ENCODE measurements at places on chromosomes 2 and 18.

DNA sequence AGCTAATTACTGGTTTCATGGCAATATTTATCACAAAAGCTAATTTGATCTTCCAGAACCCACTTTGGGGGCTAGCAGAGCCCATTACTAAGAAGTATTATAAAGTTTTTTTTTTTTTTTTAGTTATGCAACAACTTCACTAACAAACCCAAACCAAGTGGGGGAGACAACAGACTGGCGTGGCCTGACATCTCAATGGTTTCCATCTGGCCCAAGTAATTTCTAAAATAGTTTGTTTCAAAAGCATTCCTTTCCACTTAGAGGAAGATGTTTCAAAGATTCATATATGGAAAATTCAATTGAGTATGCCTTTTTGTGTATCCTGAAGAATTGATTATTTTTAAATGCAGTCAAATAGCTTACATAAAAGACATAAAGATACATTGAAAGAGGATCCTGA, 367.1 kb downstream of the HRH4 start:
- no peak for DNase-seq

GRCh38 chr2:30453498-30453897, 6.5 kb downstream of the LCLAT1 start:
- no peak for DNase-seq

DNA sequence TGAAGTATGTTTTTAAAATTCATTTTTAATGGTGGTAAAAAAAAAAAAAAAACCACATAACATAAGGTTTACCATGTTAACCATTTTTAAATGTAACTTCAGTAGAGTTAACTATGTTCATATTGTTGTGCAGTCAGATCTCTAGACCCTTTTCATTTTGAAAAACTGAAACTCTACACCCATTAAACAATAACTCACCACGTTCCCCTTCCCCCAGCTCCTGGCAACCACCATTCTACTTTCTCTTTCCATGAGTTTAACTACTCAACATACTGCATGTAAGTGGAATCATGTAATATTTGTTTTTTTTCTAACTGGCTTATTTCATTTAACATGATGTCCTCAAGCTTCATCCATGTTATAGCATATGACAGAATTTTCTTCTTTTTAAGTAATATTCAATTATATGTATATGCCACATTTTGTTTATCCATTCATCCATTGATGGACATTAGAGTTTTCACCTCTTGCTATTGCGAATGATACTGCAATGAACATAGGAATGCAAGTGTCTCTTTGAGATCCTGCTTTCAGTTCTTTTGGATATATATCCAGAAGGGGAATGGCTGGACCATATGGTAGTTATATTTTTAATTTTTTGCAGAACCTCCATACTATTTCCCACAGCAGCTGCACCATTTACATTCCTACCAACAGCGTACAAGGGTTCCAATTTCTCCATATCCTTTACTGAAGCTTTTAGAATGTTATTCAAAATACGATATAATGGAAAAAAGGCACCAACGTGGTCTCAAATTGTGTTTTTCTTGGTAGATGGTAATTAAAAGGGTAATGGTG, 91.0 kb downstream of the SPTBN1 start:
- DNase-seq = no peak

GRCh38 chr2:69428981-69429380, 8.3 kb downstream of the NFU1 start:
- no peak for DNase-seq

DNA sequence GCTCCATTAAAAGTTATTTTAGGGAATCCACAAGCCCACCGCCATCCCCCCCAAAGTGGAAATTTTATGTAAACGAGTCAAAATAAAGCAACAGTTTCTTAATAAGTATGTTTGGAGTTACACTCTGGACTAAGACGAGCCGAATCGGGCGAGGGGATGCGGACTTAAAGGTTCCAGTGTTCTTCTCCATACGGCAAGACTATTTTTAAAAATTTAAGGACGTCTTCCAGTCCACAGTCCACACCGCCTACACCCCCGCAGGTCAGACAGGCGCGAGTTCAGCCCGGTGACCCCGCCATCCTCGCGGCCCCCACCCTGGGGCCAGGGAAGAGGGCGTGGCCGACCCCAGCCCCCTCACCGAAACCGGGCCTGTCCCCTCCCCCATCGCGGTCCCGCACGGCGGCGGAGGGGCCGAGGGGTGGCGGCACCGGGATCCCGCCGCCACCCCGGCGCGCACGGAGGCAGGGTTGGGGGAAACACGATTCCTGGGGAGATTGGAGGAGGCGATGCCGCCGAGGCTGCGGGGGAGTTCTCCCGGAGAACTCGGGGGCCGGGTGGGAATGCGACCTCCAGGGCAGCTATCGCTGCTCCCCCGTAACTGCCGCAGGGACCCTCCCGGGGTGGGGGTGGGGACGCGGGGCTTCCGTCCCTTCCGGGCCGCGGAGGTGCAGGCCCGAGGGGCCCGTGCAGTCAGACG, 24.5 kb upstream of the SMAD7 start:
- no peak for DNase-seq

DNA sequence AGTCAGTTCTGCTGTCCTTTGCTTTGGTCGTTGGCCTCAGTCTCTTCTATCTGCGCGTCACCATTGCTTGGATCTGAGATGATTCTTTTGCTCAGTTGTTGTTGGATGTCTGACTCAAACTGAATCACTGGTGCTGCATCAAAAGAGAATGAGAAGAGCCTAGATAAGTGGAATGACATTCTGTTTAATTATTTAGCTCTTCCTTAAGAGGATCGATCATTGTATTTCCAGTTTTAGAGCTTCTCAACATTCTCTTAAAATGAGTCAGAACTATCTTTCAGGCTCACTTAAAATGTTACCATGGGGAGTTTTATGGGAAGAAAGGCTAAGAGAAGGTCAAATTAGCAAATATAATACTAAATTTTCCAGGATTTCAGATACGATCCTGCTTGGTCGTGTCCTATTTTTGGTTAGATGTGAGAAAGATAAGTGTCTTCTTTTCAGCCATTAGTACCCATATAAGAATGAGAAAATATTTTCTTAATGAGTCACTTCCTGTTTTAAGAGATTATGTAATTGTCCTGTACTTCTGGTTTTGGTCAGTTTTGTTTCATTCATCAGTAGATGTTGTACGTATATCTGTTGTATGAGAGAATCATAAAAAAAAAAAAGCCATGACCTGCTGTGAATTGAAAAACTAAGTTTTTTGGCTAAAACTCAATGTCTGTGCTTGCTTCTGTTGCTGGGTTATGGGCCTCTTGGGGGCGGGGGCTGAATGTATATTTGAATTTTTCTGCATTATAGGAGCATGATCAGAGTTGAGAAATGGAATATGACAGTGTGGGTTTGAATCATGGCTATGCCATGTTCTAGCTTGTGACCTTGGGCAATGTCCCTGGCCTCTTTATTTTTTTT, 31.6 kb upstream of the CASP10 start:
- peak; percentile 56 for DNase-seq

DNA sequence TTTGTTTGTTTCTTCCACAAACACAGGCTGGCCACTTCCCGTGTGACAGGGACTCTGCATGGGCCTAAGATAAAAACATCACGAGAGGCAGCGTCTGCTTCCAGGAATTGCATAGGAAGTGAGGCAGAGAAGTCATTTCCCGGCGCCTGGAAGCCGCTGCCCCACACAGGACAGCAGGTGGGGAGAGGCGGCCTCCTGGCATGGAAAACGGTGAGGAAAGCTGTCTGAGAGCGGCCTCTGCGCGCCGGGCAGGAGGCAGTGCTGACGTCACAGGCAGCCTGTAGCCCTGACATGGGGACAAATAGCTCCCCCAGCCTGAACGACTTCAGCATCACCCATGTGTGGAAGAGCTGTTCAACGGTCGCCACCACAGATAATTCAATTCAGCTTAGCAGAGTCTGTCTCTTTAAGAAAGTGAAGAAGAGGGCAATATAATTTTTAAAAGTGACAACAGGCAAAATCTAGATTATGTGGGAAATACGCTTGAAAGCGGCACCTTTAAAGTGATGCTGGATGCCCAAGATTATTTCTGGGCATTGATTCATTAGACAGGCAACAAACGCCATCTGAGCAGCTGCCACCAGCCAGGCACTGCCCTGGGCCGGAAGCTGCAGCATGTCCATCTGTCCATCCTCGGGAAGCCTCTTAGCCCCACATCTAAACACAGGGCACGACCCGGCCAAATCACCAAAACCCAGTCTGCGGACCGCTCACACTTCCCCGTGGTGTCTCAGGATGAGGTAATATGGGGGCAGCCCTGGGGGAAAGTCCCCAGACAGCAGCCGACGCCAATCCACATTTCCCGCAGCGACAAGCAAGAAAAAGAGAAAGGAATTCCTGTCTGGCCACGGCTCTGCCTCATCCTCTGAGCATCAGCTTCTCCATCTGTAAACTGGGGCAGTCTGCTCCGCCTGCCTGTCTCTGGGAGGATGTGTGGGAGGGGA, 138.9 kb downstream of the PXDN start:
- DNase-seq = no peak

DNA sequence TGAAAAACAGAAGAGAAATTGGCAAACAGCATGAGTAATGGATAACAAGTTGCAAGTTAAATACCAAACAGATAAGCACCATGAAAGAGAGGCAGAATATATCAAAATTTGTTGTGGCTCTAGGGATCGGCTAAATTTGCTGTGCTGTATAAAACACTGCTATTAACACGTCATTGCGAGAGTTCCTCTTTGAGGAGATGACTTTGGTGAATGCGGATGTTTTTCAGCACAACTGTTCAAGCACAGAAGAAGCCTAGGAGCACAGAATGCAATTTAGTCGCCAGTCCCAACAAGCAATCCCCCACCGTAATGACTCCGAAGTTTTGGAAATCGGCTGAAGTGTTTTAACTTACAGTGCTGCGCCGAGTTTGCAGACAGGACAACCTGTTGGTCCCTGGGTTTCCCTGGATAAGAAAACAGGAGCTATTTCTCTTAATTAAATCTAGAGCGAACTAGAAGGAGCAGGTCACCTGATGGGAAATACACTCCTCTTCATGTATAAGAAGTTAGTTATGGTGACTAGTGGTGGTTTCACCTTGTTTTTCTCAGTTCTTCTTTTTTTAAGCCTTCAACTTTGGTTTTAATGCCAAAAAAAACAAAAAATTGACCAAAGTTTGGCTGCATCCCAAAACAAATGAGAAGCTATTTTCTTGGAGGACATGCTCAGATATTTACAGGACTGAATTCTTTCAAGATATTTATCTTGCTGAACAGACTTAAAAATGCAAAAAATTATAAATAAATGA, 454.1 kb upstream of the SALL3 start:
- DNase-seq = no peak

DNA sequence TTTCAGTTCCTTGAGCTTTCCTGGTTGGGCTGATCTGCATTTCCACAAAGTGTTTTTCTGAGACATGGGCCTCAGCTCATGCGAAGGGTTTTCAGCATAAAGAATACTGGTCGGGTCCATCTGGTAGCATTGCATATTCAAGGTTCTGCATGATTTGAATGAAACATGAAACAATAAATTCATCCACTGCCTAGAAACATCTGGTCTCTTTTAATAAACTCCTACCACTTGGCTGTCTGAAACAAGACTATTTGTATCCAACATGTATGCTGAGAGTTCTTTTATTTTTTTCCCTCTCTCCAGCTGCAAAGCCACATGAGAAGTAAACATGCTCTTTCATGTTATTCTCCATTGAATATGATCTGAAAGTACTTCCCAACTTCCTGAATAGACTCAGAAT, 314.9 kb upstream of the SOX11 start:
- no peak for DNase-seq

DNA sequence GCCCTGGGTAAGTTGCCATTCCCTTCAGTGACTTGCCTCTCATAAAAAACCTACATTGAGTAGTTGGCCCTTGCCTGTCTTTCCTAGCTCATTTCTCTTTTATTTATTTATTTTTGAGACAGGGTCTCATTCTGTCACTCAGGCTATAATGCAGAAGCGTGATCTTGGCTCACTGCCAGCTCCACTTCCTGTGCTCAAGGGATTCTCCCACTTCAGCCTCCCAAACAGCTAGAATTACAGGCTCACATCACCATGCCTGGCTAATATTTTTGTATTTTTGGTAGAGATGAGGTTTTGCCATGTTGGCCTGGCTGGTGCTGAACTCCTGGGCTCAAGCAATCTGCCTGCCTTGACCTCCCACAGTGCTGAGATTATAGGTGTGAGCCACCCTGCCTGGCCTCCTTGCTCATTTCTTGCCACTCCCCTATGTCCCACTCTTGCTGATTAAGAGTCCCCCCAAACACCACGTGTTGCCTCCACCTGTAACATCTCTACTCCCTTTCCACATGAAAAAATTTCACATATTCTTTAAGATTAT, 12.6 kb downstream of the EVA1A start:
- DNase-seq = no peak

- DNase-seq = no peak
Measured at GRCh38 chr2:48415836-48416515, 114.0 kb upstream of the STON1 start.

DNA sequence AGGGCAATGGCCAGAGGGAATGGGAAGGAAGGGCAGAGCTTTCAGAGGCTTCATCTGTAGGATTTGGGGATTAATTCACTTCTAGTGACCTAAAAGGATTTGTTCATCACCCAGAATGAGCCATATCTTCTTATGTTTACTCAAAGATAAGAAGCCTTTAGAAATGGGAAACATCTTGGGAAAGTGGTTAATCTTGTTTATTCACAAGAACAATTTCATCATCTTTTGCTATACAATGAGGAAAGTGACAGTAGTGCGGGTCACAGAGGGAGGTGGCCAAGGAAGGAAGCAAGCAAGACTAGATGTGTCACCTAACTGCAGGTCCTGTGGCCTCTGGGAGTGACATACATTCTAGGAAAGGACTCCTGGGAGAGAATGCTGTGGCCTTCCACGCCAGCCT, 140.4 kb upstream of the ALPP start:
- DNase-seq = no peak

GRCh38 chr2:96772903-96773671, 12.4 kb downstream of the CNNM4 start:
- no peak for DNase-seq

DNA sequence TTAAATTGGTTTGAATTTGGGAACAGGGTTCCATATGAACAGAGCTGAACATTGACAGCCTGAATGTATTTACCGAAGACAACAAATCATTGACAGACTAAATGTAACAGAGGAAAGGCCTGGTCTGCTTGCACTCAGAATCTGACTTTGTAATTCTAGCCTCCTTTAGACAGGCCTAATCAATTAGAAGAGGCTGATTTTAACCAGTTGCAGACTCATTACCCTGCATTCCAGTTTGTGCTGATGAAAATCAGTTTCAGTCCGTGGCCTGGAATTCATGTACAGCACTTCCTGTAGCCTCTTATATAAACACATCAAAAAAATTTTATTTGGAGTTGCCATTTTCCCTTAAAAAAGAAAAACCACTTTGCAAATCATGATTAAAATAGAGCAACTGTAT, 93.1 kb upstream of the ZFP36L2 start:
- no peak for DNase-seq

- DNase-seq = no peak
Measured at GRCh38 chr2:232459419-232460035, 3.6 kb downstream of the ALPI start.

- no peak for DNase-seq
Measured at GRCh38 chr18:8947566-8947965, 154.9 kb upstream of the NDUFV2 start.

GRCh38 chr2:137929519-137929916, 34.8 kb upstream of the HNMT start:
- no peak for DNase-seq

All from germinal center (tissue), 1 donor.